Left cardiac atrium (tissue), 4 donors: ENCODE measurements at places on chromosomes 12 and 14.
A peak's percentile ranks its signal among the peaks of the same experiment; 100 is the strongest.

GRCh38 chr14:80212023-80212397, 706 bp upstream of the DIO2 start:
- no peak for DNase-seq

DNA sequence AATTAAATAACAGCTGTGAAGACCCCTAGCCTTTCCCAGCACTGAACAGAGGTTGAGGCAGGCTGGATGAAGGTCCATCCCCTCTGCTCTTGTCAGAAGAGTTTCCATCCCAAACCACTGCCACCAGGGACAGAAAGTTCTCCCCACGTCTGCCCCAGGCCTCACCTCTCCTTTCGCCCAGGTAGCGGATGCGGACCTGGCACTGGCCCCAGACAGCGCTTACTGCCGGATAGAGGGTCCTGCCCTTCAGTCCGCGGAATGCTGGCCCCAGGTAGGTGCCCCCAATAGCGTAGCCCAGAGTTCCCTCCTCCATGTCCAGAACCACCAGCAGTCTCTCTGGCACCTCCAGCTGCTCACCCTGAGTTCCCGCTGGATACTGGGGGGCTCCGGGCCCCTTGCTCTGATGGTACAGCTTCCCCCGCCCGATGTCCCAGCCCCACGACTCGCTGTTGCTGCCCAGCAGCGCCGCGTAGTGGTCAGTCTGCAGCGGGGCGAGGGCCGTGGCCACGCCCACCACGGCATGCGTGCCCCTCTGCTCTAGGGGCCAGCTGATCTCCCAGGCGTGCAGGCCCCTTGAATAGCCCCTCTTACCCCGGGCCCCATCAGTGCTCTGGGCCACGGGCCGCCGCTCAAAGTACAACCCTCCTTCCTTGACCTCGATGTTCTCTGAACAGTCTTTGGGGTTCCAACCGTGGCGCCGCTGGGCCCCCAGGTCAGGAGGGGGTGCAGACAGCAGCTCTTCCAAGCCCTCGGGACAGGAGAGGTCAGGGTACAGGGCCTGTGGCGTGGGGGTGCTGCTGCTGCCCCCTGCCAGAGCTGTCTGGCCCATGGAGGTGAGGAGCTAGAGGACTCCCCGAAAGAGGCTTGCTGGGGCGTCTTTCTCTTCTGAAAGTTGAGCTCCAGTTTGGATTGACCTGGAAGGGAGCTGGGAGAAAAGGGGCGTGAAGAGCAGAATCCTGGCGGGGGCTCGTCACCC, 742 bp downstream of the SPSB2 start:
- DNase-seq, result peak; percentile 85

DNA sequence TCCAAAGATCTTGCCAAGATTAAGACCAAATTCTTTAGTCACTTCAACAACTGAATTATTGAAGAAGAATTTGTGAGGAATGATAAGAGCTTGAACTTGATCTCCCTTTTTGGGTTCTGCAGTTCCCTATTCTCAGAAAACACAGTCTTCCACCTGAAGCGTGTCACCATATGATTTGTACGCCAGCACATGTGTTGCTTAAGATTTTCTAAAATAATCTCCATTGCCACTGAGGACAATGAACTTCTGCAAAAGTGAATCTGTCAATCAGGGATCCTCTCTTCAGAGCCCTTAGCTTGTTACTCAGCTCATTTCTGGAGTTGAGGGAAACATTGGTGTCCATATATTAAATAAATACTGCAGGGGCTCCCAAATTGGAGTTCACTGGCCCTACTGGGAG, 4.2 kb upstream of the SPIC start:
- no peak for DNase-seq

GRCh38 chr12:41473441-41473840, 285.3 kb downstream of the PDZRN4 start:
- DNase-seq, result no peak

- DNase-seq, result no peak
These were observed 136.4 kb upstream of the LGR5 start for GRCh38 chr12:71303199-71303598.
